HFFc6 (cell line): ENCODE measurements at places on chromosomes 6 and 20.

DNA sequence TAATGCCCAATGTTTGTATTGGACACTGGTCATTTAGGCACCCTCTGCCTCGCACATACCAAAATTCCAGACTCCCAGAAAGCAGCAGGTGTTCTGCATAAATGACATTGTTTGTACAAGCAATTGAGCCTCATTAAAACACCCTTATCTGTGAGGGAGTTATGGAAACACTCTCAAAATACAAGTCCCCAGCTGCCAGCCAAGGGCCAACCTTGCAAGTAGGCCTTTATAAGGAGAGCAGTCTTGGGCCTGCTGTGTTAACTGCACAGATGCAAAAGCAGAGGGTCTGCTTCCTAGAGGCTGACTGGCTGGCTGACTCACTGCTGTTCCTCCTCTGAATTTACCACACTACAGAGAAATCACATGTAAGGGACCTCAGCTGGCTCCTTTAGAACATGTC lies 150.4 kb upstream of the HMGN3 start:
- no peaks in the 10 kb centered on the region; the same call in 1 of the 2 replicates for H3K27me3 ChIP-seq
- no peak for DNase-seq
- no peaks in the 10 kb centered on the region for H3K4me1 ChIP-seq
- H3K4me3 ChIP-seq, result no peak overlapping the region

- no peak overlapping the region for H3K4me3 ChIP-seq
- peaks cover 34% of the 10 kb centered on the region for H3K27me3 ChIP-seq
- H3K4me1 ChIP-seq, result peaks cover 22% of the 10 kb centered on the region
Measured at GRCh38 chr6:142679907-142680700, 264.9 kb downstream of the HIVEP2 start.

DNA sequence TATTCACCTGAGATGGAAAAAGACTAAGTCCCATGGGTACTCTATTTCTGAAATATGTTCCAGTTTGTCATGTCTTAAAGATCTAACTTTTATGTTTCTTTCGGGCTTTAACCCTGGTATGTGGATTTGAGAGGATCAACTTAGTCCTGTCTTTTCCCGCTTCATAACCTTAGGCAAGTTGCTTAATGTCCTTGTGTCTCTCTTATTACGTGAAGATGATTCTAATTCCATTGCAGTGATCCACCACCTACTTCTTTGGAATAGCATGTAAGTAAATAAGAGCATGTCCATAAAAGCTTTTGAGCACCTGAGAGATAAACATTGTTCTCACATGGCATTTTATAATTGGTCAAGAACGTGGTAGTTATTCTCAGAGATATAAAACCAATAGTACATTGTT lies 23.0 kb downstream of the SPTLC3 start:
- no peaks in the 10 kb centered on the region; the same call in 1 of the 2 replicates for H3K4me1 ChIP-seq
- DNase-seq, result no peak
- H3K4me3 ChIP-seq, result no peak overlapping the region
- H3K36me3 ChIP-seq, result no peaks in the 10 kb centered on the region

- H3K4me1 ChIP-seq, result peaks cover 10% of the 10 kb centered on the region
- H3K27ac ChIP-seq, result peak overlapping the region; percentile 79
- peak; percentile 3 for DNase-seq
- peak overlapping the region; percentile 93 for H3K4me3 ChIP-seq
- H3K36me3 ChIP-seq, result no peaks in the 10 kb centered on the region
Measured at GRCh38 chr6:116616737-116617053, 416 bp downstream of the RSPH4A start.

- no peak overlapping the region for H3K4me3 ChIP-seq
- DNase-seq, result no peak
- H3K4me1 ChIP-seq, result no peaks in the 10 kb centered on the region
- H3K27me3 ChIP-seq, result no peaks in the 10 kb centered on the region
Measured at GRCh38 chr6:153476243-153476642, 345.2 kb upstream of the RGS17 start.

- peaks cover 5% of the 10 kb centered on the region for H3K36me3 ChIP-seq
- DNase-seq, result no peak
- H3K4me3 ChIP-seq, result no peak overlapping the region
Measured at GRCh38 chr6:43089467-43089866, 13.4 kb downstream of the PTK7 start.

GRCh38 chr6:107319906-107320530 lies 139.3 kb downstream of the PDSS2 start:
- H3K36me3 ChIP-seq, result no peaks in the 10 kb centered on the region
- DNase-seq, result peak; percentile 49
- peak overlapping the region; percentile 49 for H3K4me3 ChIP-seq
- peak overlapping the region; percentile 68 for H3K27ac ChIP-seq
- H3K27me3 ChIP-seq, result peaks cover 3% of the 10 kb centered on the region; the same call in 1 of the 2 replicates

- no peak for DNase-seq
- H3K36me3 ChIP-seq, result no peaks in the 10 kb centered on the region
- H3K27me3 ChIP-seq, result peaks cover 1% of the 10 kb centered on the region; the same call in 1 of the 2 replicates
- H3K4me1 ChIP-seq, result no peaks in the 10 kb centered on the region
- H3K4me3 ChIP-seq, result no peak overlapping the region
- H3K27ac ChIP-seq, result no peak overlapping the region
Measured at GRCh38 chr6:170068496-170068895, 222.4 kb downstream of the DLL1 start.

GRCh38 chr6:89310929-89311328 lies 4.2 kb downstream of the GABRR2 start:
- peak overlapping the region; percentile 78 for H3K4me3 ChIP-seq
- H3K27ac ChIP-seq, result peak overlapping the region; percentile 79
- H3K4me1 ChIP-seq, result peaks cover 42% of the 10 kb centered on the region
- H3K27me3 ChIP-seq, result peaks cover 7% of the 10 kb centered on the region
- H3K36me3 ChIP-seq, result 0 out of 2 replicates have a peak, but pooled peaks cover 6% of the 10 kb centered on the region

GRCh38 chr6:148347441-148348054 lies 4.9 kb downstream of the SASH1 start:
- H3K27me3 ChIP-seq, result peaks cover 2% of the 10 kb centered on the region
- peaks cover 10% of the 10 kb centered on the region for H3K36me3 ChIP-seq
- no peak overlapping the region for H3K4me3 ChIP-seq
- peaks cover 74% of the 10 kb centered on the region for H3K4me1 ChIP-seq
- no peak overlapping the region for H3K27ac ChIP-seq

DNA sequence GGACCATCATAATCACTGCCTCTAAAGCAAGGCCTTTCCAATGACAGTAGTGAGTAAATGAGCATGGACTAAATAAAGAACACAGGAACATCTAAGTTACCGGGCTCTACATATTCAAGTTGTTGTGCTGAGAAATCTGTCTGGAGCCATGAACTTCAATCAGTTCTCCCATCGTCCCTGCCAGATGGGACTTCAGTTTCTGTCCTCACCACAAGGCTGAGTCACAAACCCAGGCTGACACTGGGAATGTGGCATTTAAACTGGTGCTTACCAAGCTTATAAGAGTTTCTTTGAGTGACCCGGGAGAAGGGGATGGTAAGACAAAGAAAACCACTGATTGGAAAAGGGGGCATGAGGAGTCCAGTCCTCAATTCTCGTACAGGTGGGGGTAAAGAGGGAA lies 497.0 kb downstream of the MAFB start:
- H3K4me1 ChIP-seq, result no peaks in the 10 kb centered on the region
- no peak for DNase-seq
- no peaks in the 10 kb centered on the region; the same call in 1 of the 2 replicates for H3K36me3 ChIP-seq
- H3K27ac ChIP-seq, result no peak overlapping the region
- H3K4me3 ChIP-seq, result no peak overlapping the region

- no peaks in the 10 kb centered on the region for H3K4me1 ChIP-seq
- no peak for DNase-seq
- H3K4me3 ChIP-seq, result no peak overlapping the region
- no peaks in the 10 kb centered on the region for H3K36me3 ChIP-seq
- no peak overlapping the region for H3K27ac ChIP-seq
Measured at GRCh38 chr20:19562426-19562825, 195.6 kb upstream of the RIN2 start.

DNA sequence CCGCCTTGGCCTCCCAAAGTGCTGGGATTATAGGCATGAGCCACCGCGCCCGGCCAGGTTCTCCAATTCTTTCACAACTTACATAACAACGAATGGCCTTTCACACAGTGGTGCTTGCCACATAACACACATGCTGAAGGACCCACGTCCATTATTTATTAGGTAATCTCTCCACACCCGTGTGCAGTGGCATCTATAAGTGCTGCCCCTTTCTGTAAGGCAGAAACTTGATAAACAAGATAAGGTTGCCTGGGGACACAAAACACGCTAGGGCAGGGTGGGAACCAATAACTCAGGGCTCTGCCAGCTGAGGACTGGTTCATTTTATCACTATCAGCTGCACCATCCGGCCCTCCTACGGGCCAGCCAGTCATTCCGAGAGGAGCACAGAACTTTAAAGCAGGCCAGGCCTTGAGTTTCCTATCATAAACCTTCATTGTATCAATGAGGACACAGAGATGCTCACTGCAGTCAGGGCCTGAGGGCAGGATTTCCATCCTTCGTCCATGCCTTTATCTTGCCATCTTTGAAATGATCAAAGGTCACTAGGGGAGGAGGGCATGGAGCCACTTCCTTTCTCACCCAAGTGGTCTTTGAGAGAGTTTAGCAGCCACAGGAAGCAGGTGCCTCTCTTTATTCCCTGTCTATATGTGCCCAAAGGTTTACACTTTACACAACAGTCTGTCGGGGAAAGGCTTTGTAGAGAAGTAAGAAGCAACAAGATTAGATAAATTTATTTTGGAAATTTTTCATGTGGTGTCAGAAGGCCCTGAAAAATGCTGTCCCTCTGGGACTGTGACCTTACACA lies 37.6 kb downstream of the GPLD1 start:
- no peak for DNase-seq
- no peaks in the 10 kb centered on the region for H3K36me3 ChIP-seq
- H3K27me3 ChIP-seq, result peaks cover 4% of the 10 kb centered on the region; the same call in 1 of the 2 replicates
- H3K4me3 ChIP-seq, result no peak overlapping the region

GRCh38 chr6:5763871-5764270 lies 242.9 kb downstream of the NRN1 start:
- peaks cover 19% of the 10 kb centered on the region for H3K4me1 ChIP-seq
- H3K27ac ChIP-seq, result peak overlapping the region; percentile 49
- peaks cover 6% of the 10 kb centered on the region; the same call in 1 of the 2 replicates for H3K36me3 ChIP-seq
- no peak overlapping the region for H3K4me3 ChIP-seq

DNA sequence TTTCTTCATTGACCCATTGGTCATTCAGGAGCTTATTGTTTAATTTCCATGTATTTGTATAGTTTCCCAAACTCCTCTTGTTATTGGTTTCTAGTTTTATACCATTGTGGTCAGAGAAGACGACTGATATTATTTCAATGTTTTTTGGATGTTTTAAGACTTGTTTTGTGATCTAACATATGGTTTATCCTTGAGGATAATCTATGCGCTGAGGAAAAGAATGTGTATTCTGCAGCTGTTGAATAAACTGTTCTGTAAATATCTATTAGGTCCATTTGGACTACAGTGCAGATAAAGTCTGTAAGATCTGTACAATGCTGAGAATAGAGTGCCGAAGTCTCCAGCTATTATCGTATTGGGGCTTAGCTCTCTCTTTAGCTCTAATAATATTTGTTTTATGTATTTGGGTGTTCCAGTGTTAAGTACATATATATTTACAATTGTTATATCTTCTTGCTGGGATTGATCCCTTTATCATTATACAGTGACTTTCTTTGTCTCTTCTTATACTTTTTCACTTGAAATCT lies 223.3 kb upstream of the ZNF217 start:
- no peak overlapping the region for H3K27ac ChIP-seq
- no peak overlapping the region for H3K4me3 ChIP-seq
- DNase-seq, result no peak
- peaks cover 23% of the 10 kb centered on the region for H3K4me1 ChIP-seq
- no peaks in the 10 kb centered on the region for H3K27me3 ChIP-seq

GRCh38 chr6:154167126-154167525 lies 128.1 kb downstream of the OPRM1 start:
- H3K36me3 ChIP-seq, result no peaks in the 10 kb centered on the region
- no peak overlapping the region for H3K27ac ChIP-seq
- H3K4me1 ChIP-seq, result no peaks in the 10 kb centered on the region
- H3K4me3 ChIP-seq, result no peak overlapping the region
- H3K27me3 ChIP-seq, result peaks cover 2% of the 10 kb centered on the region; the same call in 1 of the 2 replicates

- H3K4me3 ChIP-seq, result no peak overlapping the region
- H3K4me1 ChIP-seq, result peaks cover 46% of the 10 kb centered on the region
- no peak for DNase-seq
- H3K27me3 ChIP-seq, result peaks cover 8% of the 10 kb centered on the region
- H3K36me3 ChIP-seq, result peaks cover 16% of the 10 kb centered on the region
- H3K27ac ChIP-seq, result peak overlapping the region; percentile 63; the same call in 1 of the 2 replicates
Measured at GRCh38 chr20:62898970-62899632, 27.2 kb downstream of the DIDO1 start.

- H3K4me3 ChIP-seq, result peak overlapping the region; percentile 14; the same call in 1 of the 2 replicates
- DNase-seq, result peak; percentile 93
- H3K27me3 ChIP-seq, result peaks cover 9% of the 10 kb centered on the region
Measured at GRCh38 chr6:27505209-27506027, 32.5 kb upstream of the ZNF184 start.

DNA sequence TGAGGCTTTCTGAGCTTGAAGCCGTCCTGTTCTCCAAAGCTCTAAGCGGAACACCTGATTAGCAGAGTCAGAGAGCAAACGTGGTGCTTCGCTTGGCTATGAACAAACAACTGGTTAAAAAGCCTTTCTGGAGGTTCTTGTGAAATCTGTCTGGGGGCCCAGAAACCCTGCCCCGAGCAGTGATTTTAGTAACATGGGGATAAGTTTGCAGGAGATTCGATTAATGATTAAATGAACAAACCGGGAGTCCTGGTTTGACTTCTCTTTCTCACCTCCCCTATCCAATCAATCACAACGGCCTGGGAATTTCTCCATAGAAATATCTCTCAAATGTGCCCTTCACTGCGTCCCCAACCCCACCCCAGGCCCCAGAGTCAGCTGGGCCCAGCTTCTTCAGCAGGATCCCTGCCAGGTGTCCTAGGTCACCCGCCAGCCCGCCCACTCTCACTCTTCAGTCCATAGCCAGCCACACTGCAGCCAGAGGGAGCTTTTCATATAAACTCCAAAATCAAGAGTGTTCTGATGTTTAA lies 43.6 kb downstream of the ZDHHC14 start:
- H3K27me3 ChIP-seq, result no peaks in the 10 kb centered on the region; the same call in none of the 2 replicates
- H3K27ac ChIP-seq, result no peak overlapping the region
- H3K4me1 ChIP-seq, result peaks cover 16% of the 10 kb centered on the region
- DNase-seq, result no peak

DNA sequence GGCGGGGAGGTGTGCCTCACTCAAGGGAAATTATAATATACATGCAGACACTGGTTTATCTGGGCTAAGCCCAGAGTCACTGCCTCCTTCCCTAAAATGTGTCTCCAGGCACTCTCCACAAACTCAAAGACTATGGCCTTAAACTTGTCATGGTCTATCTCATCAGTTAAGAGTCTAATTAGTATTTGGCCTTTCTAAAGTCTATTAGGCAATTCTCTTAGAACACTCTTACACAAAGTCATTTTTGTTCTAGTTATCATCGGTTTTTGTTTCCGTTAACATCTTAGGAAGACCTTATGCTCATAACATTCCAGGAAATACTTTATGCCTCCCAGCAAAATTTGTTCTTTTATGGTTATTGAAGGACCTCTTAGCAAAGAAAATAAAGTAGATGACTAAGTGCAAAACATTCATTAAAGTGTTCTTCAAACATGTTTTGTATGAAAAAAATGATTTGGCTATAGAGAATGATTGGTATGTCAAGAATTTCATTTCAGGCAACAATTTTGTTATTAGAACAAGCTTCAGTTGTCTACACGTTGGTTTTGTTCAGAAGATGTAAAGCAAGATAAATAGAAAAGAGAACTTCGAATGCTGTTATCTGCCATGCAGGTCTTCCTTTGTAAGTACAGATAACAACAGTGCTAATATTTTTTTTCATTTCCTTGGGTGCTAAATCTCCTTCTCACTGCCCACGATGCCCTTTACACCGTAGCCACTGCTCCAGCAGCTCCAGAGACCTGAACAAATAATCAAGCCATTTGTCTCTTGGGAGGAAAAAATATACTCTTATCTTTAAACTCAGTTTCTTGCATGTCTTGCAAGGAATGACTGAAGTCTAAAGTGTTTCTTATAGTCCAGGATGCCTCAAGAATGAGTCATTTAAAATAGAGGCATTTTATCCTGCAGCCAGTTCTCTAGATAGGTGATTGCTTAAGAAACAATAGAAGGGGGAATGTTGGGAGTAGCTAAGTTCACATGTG lies 170.4 kb downstream of the HTR1B start:
- peaks cover 74% of the 10 kb centered on the region for H3K4me1 ChIP-seq
- peak; percentile 89 for DNase-seq
- H3K4me3 ChIP-seq, result peak overlapping the region; percentile 77
- peaks cover 9% of the 10 kb centered on the region for H3K36me3 ChIP-seq
- H3K27me3 ChIP-seq, result no peaks in the 10 kb centered on the region; the same call in 1 of the 2 replicates
